ENCODE measurements at places on chromosomes 12 and 14.

DNA sequence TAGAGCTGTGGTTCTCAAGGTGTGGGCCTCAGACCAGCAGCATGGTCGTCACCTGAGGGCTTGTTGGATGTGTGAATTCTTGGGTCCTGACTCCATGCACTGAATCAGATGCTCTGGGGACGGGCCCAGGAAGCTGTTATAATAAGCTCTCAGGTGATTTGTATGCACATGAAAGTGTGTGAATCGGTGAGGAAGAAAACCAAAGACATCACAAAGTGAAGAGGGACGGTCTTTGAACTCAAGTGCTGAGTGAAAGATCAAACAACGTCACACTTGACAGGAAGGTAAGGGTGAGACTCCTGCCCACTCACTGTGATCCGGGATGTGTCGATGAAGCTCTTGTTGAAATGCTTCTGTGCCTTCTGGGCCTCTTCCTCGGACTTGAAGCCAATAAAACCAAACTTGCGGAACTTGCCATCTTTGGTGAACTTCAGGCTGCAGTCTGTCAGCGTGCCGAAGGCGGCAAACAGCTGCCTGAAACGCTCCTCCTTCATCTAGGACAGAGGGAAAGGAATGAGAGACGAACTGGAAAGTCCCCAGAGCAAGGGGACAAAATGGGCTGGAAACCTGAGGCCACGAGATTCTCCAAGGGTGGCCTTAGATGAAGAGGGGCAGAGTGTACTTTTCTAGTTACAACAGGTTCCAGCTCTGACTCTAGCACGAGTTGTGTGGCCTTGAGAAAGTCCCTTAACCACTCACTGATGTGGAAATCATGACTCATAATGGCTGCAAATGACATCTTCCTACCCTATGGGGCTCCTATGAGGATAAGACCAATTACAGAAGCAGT lies 4.0 kb downstream of the RBM19 start:
- DNase-seq = peak; percentile 83

- DNase-seq = no peak
These were observed 43.3 kb upstream of the PTPRO start for GRCh38 chr12:15278816-15279658.

- DNase-seq = peak; percentile 44
These were observed 12.0 kb downstream of the KIAA0586 start for GRCh38 chr14:58439476-58439875.

DNA sequence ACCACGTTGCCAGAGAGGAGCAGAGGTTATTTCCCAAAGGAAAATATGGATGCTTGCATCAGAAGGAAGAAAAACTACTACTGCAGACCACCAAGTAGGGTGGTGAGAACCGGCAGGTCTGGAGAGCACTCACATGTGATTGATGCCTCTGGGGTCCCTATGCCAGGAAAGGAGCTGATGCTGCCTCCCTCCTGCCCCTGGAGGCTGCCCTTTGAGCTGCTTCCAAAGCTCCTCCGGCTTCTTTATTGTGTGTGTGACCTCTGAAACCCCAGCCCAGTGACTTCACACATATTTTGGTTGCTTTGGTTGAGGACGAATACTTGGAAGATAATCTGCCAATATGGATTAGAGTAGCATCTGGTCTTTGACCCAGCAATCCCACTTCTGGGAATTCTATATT lies 133.4 kb downstream of the AACS start:
- DNase-seq = no peak

GRCh38 chr14:39113685-39114072 lies 444 bp upstream of the GEMIN2 start:
- no peak for DNase-seq

- no peak for DNase-seq
These were observed 8.5 kb upstream of the AMIGO2 start for GRCh38 chr12:47088021-47088944.

DNA sequence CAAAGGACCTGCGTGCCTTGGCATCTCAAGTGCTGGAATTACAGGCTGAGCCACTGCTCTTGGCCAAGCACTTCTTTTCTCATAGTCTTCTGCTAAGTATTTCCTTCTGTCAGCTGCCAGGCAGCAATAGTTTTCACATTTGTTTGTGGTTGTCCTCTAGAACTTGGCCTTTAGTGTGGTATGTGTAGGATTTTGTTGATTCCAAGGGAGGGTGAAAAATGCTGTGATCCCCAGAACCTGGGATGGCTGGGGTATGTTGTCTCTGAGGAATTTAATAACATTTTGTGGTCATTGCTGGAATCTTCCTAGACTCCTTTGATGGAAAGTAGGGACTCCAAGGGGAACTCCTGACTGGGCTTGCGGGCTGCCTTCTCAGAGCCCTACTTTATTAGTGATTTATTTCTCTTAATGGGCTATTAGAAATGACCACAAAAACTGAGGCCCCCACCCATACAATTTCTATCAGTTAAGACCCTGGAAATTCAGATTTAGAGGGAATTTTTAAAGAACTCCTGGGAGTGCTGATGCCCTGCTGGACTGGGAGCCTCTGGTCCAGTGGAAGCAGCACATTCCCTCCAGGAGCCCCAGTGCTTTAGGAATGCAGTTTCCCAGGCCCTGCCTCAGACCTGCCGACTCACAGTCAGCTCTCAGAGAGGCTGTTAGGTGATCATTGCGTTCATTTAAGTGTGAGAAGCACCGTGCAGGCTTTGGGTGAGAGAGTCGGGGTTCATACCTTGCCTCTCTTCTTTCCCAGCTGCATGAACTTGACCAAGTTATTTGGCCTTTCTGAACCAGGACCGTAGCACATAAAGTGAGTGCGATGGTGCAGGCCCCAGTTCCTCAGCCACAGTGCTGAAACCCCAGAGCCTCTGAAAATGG lies 22.7 kb downstream of the TRAF3 start:
- DNase-seq = no peak

DNA sequence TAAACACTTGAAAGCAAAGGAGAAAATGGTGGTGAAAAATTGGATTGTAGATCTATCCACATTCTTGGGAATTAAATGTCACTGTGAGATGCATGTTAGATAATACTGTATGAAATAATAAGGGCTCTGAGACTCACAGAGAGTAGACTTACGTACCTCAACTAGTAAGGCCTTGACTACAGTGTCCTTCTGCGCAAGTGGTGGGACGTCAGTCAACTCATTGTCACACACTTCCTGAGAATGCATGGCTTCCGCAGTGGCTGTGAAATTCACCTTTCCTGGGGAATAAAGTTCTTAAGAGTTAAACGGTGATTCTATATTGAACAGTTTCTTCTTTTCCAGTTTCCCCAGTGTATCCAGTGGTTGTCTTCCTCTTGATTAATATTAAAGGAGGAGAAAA lies 32.6 kb upstream of the PZP start:
- no peak for DNase-seq

All from inflammatory macrophage (primary cell).